ENCODE measurements at places on chromosomes 3 and 15.

- no peak for DNase-seq
Measured at GRCh38 chr3:27315003-27315402, 54.2 kb downstream of the NEK10 start.

DNA sequence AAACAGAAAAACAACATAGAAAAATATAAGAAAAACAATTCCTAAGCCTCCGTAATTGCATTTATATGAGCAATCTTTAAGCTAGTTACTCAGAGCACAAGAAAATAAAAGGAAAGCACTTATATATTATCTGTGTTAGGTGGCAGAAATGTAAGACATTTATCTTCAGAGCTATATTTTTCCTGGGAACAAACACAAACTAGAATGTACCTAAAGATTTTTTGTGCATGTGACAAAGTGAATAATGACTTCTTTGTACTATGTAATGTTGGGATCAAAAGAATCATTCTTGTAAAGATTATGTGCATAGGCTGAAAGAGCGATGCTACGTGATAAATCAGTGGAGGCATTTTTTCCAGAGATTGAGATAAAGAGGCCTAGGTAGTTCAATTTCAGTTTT lies 111.3 kb upstream of the GMNC start:
- DNase-seq: no peak

- DNase-seq: no peak
Measured at GRCh38 chr15:41281236-41281635, 50.2 kb downstream of the CHP1 start.

- DNase-seq: no peak
Measured at GRCh38 chr15:81025721-81026370, 25.1 kb downstream of the TLNRD1 start.

DNA sequence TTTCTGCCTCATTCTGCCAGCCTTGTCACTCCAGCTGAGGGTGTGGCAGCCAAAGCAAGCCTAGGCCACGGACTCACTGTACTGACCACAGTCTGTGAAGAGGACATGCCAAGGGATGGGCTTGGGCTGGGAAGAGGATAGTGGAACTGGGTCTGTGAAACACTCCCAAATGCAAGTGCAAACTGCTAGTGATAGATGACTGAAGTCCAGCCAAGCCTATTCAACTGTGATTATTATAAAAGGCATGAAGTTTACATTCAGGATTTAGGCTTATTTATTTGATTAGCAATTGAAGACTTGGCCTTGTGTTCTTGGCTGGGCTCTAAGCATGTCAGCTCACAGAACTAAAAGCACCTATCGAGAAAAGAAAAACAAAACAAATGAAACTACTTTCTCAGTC lies 84.9 kb upstream of the UBE2E1 start:
- DNase-seq: no peak

GRCh38 chr15:28975766-28976179 lies 90.0 kb downstream of the APBA2 start:
- DNase-seq: no peak

DNA sequence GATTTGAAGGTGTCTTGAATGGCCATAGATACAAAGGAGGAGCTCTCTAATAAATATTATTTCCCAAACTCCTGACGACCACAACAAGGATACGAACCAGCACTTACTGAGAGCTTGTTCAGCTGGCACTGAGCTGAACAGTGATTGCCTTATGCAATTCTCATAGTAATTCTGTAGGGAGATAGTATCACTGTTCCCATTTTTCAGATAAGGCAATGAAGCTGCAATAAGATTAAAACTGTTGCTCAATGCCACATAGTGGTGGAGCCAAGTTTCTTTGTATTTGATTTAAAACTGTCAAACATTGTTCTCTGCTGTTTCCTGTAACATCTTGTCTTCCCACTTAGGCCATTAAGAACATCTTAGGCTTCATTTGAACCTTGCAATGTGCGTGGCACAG lies 163.9 kb downstream of the RPLP1 start:
- DNase-seq: no peak

DNA sequence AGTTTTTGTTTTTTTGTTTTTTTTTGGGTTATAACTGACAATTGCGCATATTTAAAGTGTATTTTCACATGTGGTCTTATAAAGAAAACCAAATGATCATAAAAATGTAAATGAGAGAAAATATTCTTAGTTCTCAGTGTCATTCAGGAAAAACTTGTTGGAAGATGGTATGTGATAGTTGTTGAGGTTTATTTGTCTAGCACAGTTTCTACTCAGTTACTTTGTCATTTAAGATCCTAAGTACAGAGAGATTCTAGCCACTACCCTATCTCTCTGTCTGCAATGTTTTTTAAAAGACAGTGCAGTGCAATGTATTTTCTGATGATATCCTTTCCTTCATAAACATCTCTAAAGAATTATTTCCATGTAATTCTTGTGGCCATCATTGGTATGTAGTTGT lies 46.1 kb downstream of the AKAP13 start:
- DNase-seq: no peak

GRCh38 chr15:85454403-85454802 lies 74.0 kb downstream of the AKAP13 start:
- DNase-seq: no peak

DNA sequence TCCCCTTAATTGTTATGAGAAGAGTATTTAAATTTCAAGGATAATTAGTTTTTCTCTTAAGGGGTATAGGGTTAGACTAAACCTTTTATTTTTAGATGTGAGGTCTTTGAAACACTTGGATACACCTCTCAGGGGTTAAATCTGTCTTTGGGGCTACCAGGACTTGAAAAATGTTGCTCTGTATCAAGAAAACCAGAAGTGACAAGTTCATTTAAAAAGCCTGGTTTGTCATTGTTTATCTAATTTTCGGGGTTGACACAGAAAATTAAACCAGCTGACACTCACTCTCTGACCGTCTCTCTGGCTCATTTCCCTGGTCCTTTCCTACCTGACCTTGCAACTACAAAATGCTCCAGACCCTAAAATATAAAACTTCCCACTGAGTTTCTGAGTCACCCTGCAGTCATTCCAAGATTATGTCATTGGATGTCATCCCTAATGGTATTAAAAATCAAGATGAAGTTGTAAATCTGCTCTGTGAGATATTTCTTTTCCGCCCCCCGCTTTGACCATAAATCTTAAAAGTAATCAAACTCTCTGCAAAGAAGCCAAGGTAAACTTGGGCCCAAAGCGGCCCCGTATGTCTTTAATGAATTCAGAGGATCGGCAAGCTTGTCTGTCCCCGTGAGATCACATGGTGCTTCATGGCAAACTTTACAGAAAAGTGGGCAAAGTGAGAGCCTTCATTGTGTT lies 32.9 kb upstream of the SKOR1 start:
- no peak for DNase-seq

DNA sequence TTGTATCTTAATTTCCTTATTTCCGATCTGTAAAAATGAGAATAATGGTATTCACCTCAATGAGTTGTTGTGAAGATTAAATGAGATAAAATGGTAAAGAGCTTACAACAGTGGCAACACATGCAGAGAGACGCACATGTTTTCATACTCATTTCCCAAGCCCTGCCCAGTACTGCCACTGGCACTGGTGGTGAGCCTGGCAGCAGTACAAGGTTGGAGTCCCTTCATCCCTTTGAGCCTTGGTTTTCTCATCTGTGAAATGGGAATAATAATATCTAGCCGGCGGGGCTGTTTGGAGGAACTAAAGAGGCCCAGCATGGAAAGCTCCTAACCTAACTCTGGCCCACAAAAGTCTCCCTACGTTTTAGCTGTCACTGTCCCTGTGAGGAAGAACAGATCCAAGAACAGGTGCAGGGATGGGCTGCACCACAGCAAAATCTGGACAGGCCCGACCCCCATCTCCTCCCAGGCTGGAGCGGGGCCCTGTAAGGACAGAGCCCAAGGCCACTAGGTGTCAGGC lies 866 bp upstream of the CD276 start:
- DNase-seq: no peak

DNA sequence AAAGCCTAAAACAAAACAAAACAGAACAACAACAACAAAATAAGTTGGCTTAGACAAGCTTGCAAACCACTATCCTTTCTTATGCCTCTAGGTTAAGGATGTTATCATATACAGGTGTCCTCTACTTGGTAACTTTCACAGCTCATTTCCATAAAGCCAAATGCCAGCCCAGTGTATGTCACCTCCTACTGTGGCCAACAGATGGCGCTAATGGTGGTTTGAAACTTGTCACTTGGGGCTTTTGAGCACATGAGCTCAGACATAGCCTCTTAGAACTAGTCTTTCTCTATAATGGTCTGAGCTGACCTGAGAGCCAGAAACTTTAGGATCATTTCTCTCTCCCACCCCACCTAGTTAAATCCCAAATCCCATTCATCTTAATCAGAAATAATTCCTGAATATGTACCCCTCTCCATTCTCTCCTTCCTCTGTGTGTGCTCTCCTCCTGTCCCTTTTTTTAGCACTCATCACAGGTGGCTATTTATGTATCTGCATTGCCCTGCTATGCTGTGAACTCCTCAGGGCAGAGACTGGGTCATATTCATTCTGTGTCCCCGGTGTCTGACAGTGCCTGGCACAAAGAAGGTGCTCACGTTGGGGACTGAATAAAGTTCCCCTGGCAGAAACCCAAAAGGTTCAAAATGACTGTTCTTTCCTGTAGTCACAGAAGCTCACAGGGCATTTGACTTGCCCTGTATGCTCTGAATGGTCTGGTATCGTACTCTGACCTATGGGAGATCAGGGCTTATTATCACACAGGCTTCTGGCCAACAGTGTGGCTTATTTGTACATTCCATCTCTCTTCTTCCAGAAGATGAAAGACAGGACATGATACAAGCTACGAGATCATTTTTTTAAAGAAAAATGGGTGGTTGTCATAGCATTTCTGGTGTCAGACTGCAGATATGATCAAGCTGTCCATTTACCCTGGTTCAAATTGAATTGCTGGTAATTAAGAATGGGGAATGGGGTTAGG lies 319.3 kb upstream of the AZI2 start:
- peak; percentile 12 for DNase-seq

DNA sequence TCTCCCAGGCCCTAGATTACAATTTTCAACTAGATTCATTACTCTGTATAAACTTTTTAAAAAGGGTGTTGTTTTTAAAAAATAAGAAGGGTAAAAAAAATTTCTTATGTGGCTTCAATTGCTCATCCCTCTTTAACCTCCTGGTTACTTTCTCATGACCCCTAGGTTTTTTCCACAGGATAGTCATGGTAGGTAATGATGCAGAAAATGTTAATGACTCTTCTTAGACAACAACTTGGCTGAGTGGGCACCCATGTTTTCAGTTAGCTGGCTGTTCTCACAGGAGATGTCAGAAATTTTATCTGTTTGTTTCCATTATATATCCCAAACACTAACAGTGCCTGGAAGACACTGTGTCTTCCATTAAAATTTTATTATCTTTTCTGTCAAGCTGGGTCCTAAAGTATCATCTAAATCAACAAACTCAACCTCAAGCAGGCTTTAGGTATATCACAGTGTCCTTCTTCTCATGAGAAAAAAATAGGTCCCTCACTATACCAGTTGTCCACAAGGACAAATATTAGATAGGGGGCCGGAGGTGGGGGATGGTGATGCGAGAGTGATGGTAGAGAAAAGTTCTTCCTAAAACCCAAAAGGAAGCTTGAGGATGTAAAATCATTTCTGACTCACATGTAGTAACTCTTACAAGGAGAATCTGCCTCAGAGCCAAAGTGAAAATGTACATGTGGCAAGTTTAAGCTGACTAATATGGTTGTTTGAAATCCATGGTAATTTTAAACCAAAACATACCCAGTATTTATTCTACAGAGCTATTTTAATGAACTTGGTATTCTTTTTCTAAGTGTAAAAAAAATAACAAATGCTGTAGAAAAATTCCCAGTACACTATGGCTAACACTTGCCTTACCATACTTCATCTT lies 43.3 kb downstream of the PLOD2 start:
- DNase-seq: no peak

DNA sequence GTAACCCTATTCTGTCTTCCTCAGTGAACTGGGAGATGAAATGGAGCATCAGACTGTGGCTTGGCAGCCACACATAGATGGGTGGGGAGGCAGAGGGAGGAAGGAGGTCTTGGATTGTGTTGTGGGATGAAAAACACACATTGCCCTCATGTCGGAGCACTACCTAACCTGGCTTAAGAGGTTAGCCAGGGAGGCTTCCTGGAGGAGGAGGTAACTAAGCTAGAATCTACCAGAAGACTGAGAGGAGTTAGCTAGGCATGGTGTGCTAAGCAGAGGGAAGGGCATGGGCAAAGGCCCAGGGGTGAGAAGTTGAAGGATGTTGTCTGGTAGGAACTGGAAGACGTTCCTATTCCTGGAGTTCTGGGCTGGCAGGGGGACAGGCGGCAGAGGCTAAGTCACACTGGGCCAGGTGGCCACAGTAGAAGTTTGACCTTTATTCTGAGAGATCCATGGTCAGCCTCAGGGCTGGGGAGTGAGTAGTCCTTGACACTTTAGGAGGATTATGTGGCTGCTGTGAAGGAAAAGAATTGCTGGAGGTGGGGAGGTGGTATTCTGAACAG lies 7.7 kb upstream of the PRKCD start:
- DNase-seq: no peak

DNA sequence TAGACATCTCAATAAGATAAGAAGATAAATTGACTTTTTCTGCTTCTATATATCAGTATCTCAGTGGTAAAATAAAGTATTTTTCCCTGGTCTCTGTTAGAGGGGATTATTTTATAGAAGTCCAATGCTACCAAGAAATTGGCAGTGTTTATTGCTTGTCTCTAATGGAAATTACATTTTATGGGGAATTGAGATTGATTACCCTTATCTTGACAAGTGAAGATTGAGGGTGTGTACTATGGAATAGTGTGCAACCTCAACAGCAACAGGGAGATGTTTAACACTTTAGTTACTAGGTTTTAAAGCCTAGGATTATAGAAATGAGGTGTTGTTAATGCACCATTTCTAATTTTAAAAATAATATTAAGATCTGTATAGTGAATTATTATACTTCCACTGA lies 154.8 kb upstream of the ROBO1 start:
- DNase-seq: no peak

- DNase-seq: no peak
Measured at GRCh38 chr15:42890161-42890913, 30.2 kb downstream of the TTBK2 start.

DNA sequence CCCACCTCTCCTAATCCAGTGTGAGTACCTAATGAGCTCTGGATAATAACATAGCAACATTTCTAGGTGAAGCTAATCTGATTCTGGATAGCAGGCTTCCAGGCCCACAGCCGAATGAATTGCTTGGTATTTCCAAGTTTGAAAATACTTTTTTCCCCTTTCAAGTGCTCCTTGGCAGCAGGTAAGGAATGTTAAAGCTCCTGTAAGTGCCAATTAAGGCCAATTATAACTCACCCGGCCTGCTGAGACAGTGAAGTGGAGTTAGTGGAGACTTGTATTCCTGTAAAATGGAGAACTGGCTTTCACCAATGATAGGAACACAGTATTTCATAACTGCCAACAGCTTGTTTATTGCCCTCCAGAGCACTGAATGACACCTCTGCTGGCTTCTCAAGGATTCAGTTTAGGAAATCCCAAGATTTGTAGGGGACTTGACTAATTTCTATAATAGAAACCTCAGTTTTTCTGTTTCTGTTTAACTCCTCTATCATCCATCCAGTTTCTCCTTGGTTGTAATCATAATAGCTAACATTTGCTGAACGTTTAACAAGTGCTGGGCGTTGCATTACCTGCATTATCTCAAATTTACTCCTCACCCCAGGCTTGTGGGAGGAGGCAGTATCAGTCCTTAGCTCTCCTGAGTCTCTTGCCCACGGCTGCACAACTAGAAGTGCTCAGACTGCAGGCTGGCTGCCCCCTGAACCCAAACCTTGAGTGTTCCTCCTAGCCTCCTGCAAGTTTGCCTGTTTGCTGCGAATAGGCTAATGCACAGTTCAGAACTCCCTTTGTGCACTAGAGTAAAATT lies 52.7 kb upstream of the SCAANT1 start:
- DNase-seq: no peak

GRCh38 chr3:8705575-8705974 lies 28.0 kb upstream of the CAV3 start:
- DNase-seq: no peak

GRCh38 chr15:69976366-69976994 lies 121.2 kb downstream of the TLE3 start:
- DNase-seq: peak; percentile 45

Measured in activated CD8-positive, alpha-beta memory T cell treated with anti-CD3 and anti-CD28 coated beads for 48 hours (primary cell).